ENCODE measurements at places on chromosomes 2 and 18.
A peak's percentile ranks its signal among the peaks of the same experiment; 100 is the strongest.

DNA sequence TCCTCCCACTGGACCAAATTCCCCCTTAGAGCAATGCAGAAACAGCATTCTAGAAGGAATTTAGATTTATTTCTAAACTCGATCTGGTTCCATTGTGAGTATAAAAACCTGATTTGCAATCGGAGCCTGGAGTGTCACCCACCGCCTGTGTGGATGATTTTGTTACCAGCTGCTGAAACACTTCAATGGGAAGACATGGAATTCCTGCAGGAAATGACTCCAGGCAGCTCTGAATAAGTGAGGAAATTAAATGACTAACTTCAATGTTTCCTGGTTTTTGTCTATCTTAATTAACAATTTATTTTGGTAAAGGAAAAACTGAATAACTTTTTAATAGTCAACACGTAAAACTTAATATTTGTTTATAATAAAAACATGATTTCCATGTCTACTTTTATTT is 19.3 kb downstream of the CTAGE1 start:
- no peak for DNase-seq

DNA sequence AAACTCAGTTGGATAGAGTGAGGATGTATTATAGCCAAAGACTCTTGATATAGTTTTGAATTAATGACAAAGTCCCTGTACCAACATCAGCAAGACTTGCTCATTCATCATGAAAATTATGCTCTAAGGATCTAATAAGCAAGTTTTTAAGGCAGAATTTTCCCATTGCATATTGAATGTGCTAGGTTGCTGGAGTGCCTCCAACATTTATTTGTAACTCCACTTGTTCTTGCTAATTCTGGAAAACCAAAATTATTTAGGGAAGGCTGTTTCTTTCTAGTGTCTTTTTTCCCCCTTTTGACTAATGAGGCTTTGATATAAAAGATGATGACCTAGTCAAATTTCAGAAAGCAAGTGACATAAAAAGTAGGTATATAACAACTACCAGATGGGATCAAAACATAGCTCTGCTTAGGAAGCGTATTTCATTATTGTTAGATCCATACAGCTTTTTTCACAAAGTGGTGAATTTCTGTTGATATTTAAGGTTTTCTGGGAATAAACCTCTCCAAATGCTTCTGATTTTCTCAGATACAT is 7.7 kb downstream of the SLC4A10 start:
- no peak for DNase-seq

- no peak for DNase-seq
Observed at GRCh38 chr18:76571689-76572088, 76.6 kb upstream of the ZNF516 start.

- DNase-seq: no peak
Observed at GRCh38 chr18:13258921-13259320, 40.4 kb downstream of the LDLRAD4 start.

GRCh38 chr18:74651327-74652128 is 53.9 kb downstream of the ZNF407 start:
- no peak for DNase-seq

- DNase-seq: no peak
Observed at GRCh38 chr18:39596221-39596620, 2030.6 kb upstream of the CELF4 start.

DNA sequence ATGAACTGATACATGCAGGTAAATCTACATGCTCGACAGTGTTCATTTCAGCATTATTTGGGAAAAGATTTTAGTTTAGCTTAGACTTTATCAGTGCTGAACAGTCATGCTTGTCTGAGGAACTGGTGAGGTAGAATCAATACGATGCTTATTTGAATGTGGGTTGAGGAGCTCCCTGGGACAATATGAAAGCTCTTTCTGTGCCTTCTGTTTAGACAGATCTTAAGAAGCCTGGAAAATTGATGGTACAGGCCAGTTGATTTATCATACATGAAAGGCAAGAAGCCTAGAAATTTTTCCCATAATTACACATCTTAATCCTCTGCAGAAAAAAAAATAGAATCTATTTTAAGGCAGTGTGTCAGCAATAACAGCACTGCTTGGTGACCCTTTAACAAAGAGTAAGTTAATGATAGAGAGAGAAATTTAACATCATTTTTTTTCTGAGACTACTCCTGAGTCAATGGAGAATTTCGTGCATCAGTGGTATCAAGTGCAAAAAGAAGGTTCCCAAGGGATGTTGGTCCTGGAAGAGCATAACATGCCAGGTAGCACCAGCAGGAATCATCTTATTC is 252.2 kb upstream of the CDH20 start:
- no peak for DNase-seq

- peak; percentile 12 for DNase-seq
Observed at GRCh38 chr2:56444339-56444738, 260.5 kb downstream of the CCDC85A start.

DNA sequence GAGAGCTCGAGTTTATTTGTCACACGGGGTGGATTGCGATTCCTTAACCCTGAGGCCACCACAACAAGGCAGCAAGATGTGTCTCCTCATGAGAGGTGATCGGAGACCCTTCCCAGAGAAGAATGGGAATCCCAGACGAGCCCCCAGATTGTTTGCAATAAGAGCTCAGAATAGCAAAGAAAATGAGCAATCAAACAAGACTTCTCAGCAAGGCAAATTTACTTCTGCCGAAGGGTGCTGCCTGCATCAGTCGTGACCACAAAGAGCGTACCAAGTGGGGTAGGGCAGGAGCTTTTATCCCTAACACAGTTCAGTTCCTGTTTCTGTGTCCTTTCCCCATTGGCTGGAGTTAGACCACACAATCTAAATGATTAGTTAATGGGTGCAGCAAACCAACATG is 237.5 kb upstream of the SYT4 start:
- no peak for DNase-seq

DNA sequence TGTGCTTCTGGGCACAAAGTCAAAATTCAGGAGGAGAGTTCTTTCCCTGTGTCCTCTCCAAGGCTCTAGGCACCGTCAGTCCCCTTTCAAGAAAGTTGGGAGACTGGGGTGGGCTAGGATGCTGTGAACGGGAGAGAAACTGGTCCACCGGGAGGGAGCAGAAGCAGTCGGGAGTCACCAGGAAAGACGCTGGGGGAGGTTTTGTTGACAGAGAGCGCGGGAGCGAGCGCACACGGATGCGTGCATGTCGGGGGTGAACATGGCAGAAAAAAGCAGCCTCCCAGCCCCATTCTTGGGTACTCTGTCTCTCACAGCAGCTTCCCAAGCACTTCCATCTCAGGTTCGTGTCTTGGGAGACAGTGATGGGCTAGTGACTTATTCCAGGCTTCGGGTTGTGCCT is 97.1 kb upstream of the PXDN start:
- no peak for DNase-seq

- no peak for DNase-seq
Observed at GRCh38 chr18:44668270-44668975, 12.3 kb upstream of the SETBP1 start.

GRCh38 chr2:46334389-46335271 is 37.4 kb downstream of the EPAS1 start:
- no peak for DNase-seq

DNA sequence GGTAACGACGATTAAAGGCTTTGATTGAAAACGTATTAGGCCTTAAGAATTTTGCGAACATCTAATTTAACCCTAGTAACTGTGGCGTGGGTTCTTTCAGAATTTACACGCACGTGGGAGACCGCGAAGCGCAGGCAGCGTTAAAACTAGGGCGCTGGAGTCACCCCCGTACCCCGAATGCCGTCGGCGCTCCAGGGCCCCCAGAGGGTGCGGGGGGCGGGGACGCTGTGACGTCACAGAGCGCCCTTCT is 673 bp upstream of the SMCHD1 start:
- no peak for DNase-seq

DNA sequence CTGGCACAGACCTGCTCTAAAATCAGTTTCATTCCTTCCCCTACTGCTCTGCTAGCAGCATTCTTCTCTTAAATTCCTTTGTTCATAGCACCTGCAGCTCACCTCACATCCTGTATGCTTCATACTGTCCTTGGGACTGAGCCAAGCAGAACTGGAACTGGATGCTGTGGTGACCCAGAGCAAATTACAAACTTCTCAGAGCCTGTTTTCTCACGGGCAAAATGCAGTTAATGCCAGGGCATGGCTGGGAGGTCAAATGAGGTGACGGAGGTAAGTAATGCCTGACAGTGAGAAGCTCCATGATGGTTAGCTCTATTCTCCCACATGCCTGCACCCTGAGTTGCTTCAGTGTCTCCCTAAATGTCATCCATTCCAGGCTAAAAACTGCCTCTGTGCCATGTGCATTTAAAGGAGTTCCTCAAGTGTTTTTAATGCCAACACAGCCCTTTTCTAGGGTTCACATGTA is 29.7 kb downstream of the C2orf42 start:
- DNase-seq: no peak

DNA sequence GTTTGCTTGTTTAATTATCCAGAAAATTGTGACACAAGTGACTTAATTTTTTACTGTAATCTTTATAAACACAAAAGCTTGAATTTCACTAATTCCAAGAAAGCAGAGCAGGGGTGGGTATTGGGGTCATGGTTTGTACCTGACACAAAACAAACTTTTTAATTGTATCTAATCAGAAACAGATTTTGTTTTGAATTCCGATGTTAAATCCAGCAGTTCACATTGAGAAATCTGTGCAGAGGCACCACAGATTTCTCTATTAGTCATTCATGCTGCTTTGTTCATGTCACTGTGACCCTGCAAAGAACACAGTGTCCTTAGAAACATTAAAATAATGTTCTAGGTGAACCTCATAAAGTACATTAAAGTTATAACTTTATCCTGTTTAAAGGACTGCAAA is 443.4 kb downstream of the NYAP2 start:
- DNase-seq: no peak

GRCh38 chr18:21179590-21180220 is 62.3 kb upstream of the GREB1L start:
- DNase-seq: peak; percentile 25

- DNase-seq: no peak
Observed at GRCh38 chr2:163752267-163752666, 16.5 kb upstream of the FIGN start.

DNA sequence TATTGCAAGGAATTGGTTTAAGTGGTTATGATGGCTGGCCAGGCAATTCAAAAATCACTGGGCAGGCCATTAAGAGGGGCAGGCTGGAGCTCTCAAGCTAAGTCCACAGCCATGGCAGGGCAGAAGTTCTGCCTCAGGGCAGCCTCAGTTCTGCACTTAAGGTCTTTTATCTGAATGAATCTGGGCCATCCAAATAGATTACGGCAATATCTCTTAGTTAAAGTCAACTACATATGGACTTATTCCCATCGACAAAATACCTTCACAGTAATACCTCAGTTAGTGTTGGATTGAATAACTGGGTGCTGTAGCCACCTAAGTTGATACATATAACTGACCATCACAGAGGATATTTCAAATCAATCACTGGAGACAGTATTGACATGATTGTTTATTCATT is 904.8 kb downstream of the MBD2 start:
- no peak for DNase-seq

GRCh38 chr2:152174574-152174973 is 989 bp downstream of the STAM2 start:
- no peak for DNase-seq

DNA sequence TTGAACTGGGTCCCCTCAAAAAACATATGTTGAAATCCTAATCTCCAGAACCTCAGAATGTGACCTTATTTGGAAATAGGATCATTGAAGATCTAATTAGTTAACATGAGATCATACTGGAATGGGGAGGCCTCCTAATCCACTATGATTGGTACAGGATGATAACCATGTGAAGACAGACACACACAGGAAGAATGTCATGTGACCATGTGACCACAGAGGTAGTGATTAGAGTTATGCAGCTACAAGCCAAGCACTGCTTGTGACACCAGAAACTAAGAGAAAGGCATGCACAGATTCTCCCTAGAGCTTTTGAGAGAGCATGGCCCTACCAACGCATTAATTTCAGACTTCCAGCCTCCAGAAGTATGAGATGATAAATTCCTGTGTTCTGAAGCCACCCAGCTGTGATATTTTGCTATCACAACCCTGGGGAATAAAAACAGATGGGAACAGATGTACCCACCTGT is 47.0 kb upstream of the TGIF1 start:
- no peak for DNase-seq

GRCh38 chr2:171293661-171294060 is 133.0 kb upstream of the TLK1 start:
- no peak for DNase-seq

GRCh38 chr2:44542520-44542919 is 180.8 kb downstream of the CAMKMT start:
- no peak for DNase-seq

DNA sequence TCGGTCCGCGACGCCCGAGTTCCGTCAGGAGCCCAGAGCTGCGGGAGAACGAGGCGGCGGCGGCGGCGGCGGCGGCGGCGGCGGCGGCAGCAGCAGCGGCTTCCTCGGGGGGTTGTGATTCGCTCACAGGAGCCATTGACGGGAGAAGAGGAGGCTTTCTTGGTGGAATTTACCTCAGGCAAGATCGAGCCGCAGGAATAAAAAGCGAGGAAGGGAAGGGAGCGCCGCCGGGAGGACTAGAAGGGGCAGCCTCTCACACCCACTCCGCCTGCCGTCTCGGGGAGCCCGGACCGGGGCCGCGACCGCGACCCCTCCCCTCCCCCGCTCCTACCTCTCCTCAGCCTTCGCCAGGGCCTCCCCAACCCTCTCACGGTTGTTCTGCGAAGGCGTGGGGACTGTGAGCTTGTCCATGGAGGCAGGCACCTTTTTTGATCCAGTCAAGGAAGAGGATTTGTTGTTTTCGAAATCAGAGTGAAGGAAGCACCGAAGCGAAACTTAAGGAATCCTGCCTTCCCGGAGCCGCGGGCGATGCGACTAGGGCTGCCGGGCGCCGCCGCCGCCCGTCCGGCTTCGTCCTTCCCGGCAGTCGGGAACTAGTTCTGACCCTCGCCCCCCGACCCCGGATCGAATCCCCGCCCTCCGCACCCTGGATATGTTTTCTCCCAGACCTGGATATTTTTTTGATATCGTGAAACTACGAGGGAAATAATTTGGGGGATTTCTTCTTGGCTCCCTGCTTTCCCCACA is 506 bp downstream of the BMPR2 start:
- peak; percentile 94 for DNase-seq

GRCh38 chr2:238731961-238732360 is 115.9 kb upstream of the TWIST2 start:
- DNase-seq: no peak

GRCh38 chr18:505483-506122 is 5.1 kb upstream of the COLEC12 start:
- DNase-seq: no peak

DNA sequence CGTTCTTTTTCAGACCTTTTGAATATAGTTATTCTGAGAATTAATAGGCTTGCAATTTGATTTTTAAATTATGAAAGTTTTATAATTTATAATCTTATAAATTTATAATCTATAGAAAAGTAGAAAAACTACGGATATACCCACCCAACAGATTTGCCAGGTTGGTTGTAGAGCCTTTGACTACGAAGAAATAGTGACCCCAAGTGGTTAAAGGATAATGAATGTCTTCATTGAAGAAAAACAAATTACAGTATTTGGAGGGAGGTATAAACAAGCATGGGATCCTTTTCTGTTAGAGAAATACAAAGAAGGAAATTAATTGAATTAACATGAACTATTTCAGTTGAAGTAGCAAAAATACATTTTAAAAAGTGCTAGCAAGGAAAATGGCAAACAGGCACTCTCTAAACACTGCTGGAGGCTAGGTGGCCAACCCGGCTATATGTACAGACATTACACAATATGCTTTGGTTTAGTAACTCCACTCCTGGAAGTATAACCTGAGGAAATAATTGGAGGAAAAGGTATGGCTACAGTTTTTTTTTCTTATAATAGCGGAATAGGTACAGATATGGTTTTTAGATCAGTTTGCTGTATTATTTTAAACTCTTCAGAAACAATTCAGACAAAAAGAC is 110.9 kb downstream of the MIB1 start:
- no peak for DNase-seq

GRCh38 chr2:195343540-195343939 is 313.5 kb upstream of the SLC39A10 start:
- no peak for DNase-seq
